ENCODE measurements at places on chromosomes 2 and 18.

DNA sequence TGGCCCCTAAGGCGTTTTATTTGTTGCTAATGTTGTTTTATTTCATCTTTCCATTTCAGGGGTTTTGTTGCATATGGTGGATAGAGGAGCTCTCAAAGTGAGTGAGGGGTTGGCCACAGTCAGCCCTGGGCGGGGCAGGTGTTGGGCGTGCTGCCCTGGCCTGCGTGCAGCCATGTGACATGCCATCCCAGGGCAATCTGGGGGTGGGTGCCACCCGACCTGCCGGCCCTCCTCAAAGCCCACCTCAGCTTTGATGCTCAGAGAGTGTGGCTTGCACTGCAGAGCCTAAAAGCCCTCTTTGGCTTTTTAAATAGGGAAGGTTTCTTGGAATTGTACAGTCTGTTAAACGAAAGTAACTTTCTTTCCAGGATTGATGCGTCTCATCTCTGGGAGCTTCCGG is 18.4 kb downstream of the TSHZ1 start:
- DNase-seq: no peak

DNA sequence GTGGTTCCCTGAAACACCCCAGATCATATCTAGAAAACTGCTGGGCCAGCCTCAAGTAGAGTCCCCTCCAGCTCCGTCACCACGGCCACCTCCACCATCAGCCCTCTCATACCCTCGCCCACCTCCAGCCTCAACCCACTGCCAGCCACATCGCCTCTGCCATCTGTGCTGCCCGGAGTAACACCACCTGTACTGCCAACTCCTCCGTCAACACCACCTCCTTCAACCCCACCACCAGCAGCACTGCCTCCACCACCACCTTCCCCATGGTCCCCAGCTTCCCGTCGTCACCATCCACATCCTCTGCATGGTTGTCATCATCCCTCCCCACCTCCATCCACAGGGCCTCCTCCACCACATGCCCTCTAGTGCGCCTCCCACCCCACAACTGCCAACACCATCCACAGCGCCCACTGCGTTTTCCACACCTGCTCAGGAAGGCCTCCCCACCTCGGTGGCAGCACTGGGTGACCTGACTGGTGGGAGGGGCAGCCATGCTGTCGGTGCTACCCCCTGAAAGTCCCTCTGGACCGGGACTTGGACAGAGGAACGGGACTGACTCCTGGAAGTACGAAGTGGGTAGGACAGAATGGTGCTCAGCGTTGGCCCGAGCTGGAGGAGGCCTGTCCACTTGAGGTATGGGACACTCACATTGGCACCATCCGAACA is 1.6 kb downstream of the SNED1 start:
- no peak for DNase-seq

DNA sequence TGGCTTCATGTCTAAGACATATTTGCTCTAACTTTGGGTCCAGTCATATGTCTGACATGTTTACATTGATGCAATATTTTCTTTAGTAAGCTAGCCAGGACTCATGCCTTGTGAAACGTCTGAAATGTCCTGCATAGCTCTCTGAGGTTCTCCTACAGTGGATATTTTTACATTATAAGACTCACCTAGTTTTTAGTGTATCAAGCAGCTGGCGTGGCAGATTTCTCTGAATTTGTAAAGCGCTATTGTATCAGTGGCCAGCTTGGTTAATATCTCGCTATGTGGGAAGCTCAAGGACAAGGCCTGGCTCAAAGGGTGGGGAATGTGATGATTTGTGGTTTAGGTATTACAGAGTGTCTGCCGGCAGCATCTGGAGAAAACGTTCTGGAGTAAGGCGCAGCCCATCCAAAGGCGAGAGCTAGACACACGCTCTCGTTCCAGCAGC is 164.3 kb downstream of the LTBP1 start:
- no peak for DNase-seq

GRCh38 chr18:13566941-13567746 is 159.2 kb downstream of the FAM210A start:
- DNase-seq: no peak

DNA sequence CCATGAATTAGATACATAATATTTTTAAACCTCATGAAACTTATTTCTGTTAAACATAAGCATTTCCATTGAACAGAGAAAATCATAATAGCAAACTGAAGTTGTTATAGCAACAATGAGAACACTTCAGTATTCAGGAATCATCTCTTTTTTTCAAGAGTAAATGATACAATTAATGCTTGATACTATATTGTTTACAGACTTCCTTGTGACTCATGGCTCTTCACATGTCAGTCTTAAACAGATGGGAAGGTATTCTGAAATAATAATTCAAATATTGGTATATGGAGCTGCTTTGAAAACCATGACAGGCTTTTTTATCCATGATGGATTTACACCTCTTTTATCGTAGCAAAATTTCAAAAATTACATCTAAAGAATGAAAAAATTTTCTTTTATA is 226.5 kb upstream of the RBMS1 start:
- no peak for DNase-seq

GRCh38 chr18:77020561-77020960 is 112.0 kb downstream of the MBP start:
- DNase-seq: no peak

GRCh38 chr2:177147093-177147694 is 65.4 kb upstream of the HNRNPA3 start:
- DNase-seq: no peak

GRCh38 chr2:3189076-3189591 is 188.5 kb downstream of the EIPR1 start:
- no peak for DNase-seq

GRCh38 chr2:129744649-129745048 is 234.8 kb upstream of the RAB6C start:
- no peak for DNase-seq

- DNase-seq: no peak
Measured at GRCh38 chr18:12031846-12032245, 50.5 kb downstream of the IMPA2 start.

DNA sequence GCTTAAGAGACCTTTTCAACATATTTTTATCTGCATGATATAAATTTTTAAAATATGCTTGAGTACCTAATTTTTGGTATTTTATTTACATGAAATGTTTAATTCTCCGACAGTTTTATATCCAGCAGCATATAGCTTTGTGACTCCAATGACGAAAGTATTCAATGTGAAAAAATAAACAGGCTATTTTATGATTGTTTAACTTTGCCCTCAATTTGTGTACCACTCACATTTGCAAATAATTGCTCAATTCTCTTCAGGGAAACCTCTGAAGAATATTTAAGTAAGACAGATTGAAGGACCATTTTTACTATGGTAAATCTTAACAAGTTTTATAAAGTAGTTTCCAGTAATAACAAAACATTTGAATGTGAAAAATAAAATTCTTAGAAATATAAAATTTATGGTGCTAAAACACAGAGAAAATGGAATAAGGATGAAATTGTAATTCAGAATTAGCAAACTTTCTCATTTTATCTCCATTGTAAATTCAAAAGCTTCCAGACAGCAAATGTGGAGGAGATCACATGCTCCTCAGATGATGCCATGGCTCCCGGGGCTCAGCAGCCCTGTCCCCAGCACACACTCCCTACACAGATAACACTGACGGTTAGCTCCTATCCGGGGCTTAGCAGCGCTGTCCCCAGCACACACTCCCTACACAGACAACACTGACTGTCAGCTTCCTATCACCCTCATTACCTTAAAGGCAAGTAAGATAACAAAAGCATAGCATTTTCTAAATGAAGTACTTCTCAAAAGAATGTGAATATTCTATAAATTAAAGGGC is 39.7 kb downstream of the SH3YL1 start:
- DNase-seq: no peak

- DNase-seq: no peak
Measured at GRCh38 chr18:75107931-75108276, 101.0 kb downstream of the PTGR3 start.

Measured in CD4-positive, alpha-beta T cell (primary cell).